Tibial nerve (tissue), 4 donors: ENCODE measurements at places on chromosomes 12 and 14.
A peak's percentile ranks its signal among the peaks of the same experiment; 100 is the strongest.

GRCh38 chr14:38210587-38211216 lies 3.0 kb downstream of the SSTR1 start:
- no peak for DNase-seq

DNA sequence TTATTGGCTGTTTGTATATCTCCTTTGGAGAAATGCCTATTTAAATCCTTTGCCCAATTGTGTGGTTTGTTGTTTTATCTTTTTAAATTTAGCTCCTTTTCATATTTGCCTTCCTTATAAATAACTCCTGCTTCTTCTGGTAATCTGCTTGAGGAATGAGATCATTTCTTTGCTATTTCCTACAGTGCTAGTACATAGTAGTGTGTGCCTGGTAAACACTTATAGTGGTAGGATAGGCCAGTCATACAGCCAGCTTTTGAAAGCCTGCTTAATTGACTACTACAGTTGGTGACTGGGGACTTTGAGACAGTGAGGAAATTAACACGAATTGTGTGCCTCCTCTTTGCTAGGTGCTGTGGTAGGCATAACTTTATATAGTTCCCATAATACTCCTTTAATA lies 68.7 kb downstream of the BORCS5 start:
- DNase-seq, result no peak

- DNase-seq, result peak; percentile 5
Measured at GRCh38 chr14:34983148-34983760, 462 bp downstream of the SRP54 start.

DNA sequence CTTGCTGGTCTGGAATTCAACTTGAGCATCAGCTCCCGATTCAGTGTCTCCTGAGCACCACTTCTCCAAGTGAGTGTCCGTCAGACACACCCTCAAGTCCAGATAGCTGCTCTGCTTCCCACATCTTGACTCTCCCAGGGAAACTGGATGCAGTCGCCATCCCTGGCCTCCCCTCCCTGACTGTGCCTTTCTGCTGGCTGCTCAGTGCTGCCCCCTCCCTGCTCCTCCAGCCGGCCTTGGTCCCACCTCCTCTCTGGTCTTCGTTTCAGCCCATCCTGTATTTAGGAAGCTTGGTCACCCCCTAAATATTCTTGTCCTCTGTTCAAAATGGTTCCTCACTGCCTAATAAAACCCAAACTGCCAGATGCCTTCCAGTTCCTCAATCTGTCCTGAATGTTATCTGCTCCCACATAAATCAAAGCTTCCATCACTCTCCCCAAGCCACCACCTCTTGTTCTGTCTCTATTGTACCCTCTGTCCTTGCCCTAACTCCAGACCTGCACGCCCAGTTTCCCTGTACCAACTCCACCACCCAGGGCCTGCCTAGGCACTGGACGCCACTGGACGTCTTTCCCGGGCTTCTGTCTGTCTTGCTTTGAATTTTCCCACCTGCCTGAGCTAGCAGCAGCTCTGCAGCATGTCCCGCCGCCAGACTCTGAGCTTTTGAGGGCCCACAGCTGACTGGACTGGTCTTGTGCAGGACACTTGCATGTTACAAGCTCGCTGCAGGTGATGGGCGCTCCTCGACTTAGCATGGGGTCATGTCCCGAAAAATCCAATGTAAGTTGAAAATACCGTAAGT lies 33.8 kb downstream of the CCDC92 start:
- DNase-seq, result no peak

- no peak for DNase-seq
Measured at GRCh38 chr14:38527502-38527878, 271.6 kb upstream of the CLEC14A start.
